Left ventricle myocardium superior (tissue), 1 donor: ENCODE measurements at places on chromosomes 1 and 21. TPM values are rescaled to one million over a fixed set of nuclear protein-coding genes. Genes with fewer than 3 reads are reported as not detected.

RPE65 gene
- not detected for total RNA-seq

BCAS2 gene
- 32.5 TPM for total RNA-seq

USP25 gene
- total RNA-seq, result 46.0 TPM

DNA sequence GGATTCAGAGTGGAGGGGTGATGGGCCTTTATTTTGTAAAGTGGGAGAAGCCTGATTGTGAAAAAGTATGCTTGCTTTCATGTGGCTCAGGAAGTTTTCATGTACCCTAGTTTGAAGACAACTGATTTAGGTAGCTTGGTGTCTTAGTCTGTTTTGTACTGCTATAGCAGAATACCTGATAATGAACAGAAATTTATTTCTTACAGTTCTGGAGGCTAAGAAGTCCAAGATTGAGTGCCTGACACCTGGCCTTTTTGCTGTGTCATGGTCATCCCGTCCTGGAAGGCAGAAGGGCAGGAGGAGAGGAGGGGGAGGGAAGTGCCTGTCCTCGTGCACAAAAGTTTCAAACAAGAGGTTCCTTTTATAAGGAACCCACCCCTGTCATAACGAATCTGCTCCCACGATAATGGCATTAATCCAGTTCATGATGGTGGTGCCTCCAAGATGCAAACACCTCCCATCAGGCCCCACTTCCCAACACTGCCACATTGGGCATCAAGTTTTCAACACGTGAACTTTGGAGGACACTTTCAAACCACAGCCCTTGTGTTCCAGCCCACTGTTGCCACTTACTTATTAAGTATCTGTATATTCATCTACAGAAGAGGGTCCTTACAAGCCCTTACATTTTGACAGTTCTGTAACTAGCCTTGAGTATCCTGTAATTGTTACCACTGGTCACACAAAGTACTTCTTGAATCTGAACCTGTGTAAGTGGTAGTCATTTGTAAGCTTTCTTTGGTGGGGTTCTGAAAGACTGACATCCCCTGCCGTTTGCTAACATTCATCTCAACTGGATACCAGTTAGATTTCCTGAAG, 9.5 kb downstream of the UCK2 start:
- DNase-seq, result no peak

DNA sequence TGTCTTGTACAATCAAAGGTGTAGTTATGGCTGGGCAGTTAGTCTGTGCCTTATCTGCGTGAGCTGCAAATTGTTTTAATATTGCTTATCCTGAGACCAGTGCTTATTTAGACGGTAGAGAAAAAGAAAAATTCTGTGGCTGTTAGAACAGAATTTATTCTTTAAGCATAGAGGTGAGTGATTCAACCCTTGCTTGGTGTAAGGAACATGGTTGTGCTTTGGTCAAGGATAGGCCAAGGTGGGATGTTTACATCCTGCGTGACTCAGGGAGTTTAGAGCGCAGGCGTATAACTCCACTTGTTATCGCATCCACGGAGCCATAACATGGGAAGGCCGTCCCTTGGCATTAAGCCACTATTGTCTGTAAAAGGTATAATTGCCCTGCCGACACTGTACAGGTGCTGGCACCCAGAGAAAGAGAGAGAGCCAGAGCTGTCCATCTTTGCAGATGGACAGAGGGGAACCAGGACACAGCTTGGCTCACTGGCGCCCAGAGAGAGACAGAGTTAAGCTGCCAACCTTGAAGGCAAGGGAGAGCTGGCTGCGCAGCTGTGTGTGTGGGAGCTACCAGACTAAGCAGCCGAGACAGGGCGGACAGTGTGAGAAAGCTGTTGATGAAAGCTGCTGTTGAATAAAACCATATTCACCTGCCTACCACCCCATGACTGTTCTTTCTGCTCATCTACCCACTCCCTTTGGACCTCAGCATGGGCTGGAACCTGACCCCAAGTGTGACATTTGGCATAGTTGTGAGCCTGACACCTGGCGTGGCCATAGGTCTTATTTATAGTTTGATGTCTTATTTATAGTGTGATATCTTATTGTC, 200.4 kb downstream of the DYRK1A start:
- DNase-seq, result no peak

- DNase-seq, result no peak
Observed at GRCh38 chr1:229396585-229397206, 37.2 kb downstream of the ACTA1 start.

GRCh38 chr1:83889707-83890106, 109.2 kb downstream of the TTLL7 start:
- DNase-seq, result no peak
